WTC11 (cell line): ENCODE measurements at places on chromosomes 5 and 9. TPM values are rescaled to one million over a fixed set of nuclear protein-coding genes. Genes with fewer than 3 reads are reported as not detected.

DNA sequence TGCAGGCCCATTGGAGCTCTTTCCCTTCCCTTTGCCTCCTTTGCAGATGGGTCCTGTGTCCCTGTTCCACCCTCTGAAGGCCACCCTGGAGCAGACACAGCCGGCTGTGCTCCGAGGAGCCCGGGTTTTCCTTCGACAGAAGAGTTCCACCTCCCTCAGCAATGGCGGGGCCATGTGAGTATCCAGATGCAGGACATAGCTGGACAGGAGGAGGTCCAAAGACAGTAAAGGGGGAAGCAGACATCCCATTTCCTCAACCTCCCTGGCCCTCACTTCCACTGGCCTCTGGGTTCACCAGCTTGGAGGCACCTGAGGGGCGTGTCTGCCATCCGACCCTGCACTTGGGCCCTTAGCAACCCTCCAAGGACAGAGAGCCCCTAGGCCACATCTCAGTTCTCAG is 237.9 kb downstream of the CACNA1B start:
- no peak for DNase-seq
- peaks cover 17% of the 10 kb centered on the region for H3K27me3 ChIP-seq
- no peak overlapping the region for H3K4me3 ChIP-seq
- H3K27ac ChIP-seq: no peak overlapping the region

GRCh38 chr9:16320338-16320902 is 550.0 kb downstream of the BNC2 start:
- H3K27me3 ChIP-seq: no peaks in the 10 kb centered on the region; the same call in 1 of the 2 replicates
- H3K27ac ChIP-seq: no peak overlapping the region
- H3K36me3 ChIP-seq: no peaks in the 10 kb centered on the region
- no peaks in the 10 kb centered on the region for H3K4me1 ChIP-seq
- DNase-seq: no peak

GRCh38 chr5:61496860-61497259 is 164.8 kb downstream of the ZSWIM6 start:
- no peak for DNase-seq
- no peak overlapping the region for H3K4me3 ChIP-seq
- H3K4me1 ChIP-seq: peaks cover 9% of the 10 kb centered on the region

DNA sequence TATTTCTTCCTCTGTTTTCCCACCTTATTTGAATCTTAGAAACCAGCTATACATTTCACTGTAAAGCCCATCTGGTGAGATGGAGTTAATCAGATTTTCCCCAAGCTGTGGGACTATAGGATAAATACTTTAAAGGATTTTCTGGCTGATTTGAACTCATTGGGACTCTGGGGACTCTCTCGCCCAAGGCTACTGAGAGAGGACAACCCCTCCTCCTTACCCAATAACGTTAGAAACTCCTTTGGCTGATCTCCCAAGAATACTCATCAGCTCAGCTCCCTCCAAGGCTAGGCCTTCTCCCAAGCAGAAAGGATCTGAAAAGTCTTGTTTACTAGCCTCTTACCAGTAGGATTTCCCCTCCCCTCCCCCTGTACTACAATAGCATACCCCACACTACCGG is 1.5 kb upstream of the GLRA1 start:
- H3K4me3 ChIP-seq: no peak overlapping the region
- peaks cover 59% of the 10 kb centered on the region for H3K27me3 ChIP-seq
- peaks cover 4% of the 10 kb centered on the region for H3K36me3 ChIP-seq
- H3K27ac ChIP-seq: no peak overlapping the region
- H3K4me1 ChIP-seq: peaks cover 15% of the 10 kb centered on the region

GRCh38 chr5:53080271-53080670 is 29.3 kb downstream of the MOCS2 start:
- no peaks in the 10 kb centered on the region for H3K4me1 ChIP-seq
- H3K4me3 ChIP-seq: no peak overlapping the region
- no peak for DNase-seq
- peaks cover 5% of the 10 kb centered on the region; the same call in 1 of the 2 replicates for H3K36me3 ChIP-seq
- H3K27me3 ChIP-seq: no peaks in the 10 kb centered on the region
- H3K27ac ChIP-seq: no peak overlapping the region

- peaks cover 100% of the 10 kb centered on the region for H3K27me3 ChIP-seq
- peaks cover 76% of the 10 kb centered on the region for H3K4me1 ChIP-seq
- H3K4me3 ChIP-seq: peak overlapping the region; percentile 61
- H3K36me3 ChIP-seq: no peaks in the 10 kb centered on the region
- H3K27ac ChIP-seq: no peak overlapping the region
- DNase-seq: no peak
Measured at GRCh38 chr5:88689668-88690408, 193.1 kb downstream of the MEF2C start.

DNA sequence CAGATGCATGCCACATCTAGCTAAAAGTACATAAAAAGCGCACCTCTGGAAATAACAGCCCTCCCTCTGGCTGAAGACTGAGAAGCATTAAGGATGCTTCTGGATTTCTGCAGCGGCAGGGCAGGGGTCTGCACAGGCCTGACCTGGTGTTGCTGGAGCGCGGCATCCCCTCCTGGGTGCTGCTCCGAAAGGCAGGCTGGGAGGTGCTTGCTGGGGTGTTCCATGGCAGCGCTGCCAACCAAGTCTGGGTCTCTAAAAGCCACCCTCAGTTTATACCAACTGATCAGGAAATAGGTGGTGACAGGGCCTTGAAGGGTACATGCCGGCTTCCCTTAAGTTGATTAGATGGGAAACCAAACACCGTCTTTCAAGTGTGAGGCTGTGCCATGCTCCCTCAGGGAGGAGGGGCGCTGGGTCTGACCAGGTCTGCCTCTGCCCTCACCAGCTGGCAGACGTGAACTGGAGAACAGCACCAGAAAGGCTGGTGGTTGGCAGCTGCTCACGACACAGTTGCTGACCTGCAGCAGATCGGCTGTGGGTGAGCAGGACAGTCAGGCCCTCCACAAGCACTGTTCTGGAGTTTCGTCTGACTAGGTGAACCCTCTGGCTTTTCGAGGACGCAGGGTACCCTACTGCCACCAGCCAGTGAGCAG is 81.6 kb downstream of the DAP start:
- no peak overlapping the region for H3K4me3 ChIP-seq
- H3K27ac ChIP-seq: no peak overlapping the region
- H3K27me3 ChIP-seq: no peaks in the 10 kb centered on the region; the same call in 1 of the 2 replicates

GRCh38 chr9:35163413-35163812 is 1.6 kb downstream of the UNC13B start:
- no peak for DNase-seq
- no peaks in the 10 kb centered on the region for H3K36me3 ChIP-seq
- H3K4me1 ChIP-seq: peaks cover 42% of the 10 kb centered on the region
- no peaks in the 10 kb centered on the region for H3K27me3 ChIP-seq
- H3K4me3 ChIP-seq: peak overlapping the region; percentile 96

DNA sequence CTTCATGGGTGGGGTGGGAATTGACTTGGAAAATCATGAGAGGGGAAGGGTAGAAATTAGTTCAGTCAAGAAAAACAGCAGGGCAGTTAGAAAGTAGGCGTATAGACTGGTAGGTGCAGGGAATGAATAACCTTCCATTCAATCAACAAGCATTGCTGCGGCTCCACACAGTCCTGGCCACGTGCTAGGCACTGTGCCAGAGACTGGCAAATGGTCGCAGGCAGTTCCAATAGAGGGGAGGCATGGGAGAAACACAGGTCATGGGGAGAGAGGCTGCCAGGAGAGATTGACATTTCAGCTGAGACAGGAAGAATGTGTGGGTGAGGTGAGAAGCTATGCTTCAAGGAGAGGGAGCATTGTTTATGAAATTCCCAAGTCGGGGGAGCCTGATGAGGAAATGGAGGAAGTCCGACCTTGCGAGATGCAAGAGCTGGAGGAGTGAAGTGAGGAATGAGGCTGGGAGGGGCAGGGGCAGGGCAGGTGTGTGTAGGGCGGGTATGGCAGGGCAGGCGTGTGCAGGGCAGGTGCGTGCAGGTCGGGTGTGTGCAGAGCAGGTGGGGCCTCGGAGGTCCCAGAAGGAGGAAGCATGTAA is 54.4 kb upstream of the PPARGC1B start:
- no peaks in the 10 kb centered on the region for H3K36me3 ChIP-seq
- H3K4me3 ChIP-seq: no peak overlapping the region
- H3K27ac ChIP-seq: no peak overlapping the region
- H3K4me1 ChIP-seq: no peaks in the 10 kb centered on the region

DNA sequence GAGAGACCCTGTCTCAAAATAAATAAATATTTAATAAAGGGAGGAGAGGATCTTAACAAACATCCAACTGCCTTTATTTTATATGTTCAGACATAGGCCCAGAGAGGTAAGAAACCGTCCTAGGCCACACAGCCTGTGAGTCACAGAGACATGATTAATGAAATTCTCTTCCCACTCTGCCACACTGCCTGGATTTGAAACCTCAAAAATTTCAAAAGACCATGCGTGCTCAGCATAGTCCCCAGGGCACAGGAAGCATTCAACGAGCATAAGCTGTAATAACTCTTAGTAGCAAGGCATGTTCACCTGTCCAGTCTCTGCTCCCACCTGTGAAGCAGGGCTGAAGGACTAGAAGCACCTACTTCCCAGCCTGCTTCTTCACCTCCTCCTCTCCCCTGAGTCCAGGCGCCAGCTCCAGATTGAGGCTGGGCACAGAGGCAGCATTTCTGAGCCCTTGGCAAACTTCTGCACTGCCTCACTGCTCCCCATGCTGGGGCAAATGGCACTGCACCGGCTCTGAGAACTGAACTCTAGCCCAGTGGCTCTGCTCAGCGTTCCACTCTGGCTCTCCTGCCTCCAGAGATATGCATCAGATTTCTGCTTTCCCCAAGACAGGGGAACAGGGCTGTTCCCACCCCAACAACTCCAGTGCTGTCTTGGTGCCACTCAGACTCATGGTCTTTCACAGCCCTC is 1.1 kb downstream of the FAT2 start:
- H3K4me3 ChIP-seq: no peak overlapping the region
- H3K27me3 ChIP-seq: peaks cover 7% of the 10 kb centered on the region
- H3K27ac ChIP-seq: no peak overlapping the region
- H3K36me3 ChIP-seq: no peaks in the 10 kb centered on the region

DNA sequence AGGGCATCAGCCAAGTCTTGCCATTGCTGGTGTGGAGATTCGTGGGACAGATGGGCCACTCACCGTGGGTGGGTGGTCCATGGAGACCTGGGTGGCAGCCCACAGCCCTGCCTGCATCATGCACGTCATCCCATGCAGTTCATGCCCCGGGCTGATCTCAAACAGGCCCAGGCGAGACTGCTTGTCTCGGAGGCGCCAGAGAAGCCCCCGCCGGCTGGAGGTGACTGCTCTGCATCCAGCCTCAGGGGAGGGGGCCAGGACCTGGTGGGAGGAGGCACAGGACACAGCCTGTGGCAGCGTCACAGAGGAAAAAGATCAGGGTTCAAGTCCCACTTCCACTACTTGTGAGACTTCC is 975 bp downstream of the PIP5KL1 start:
- peaks cover 27% of the 10 kb centered on the region for H3K4me1 ChIP-seq
- DNase-seq: no peak
- peak overlapping the region; percentile 57; the same call in 1 of the 2 replicates for H3K27ac ChIP-seq
- H3K4me3 ChIP-seq: peak overlapping the region; percentile 65
- H3K36me3 ChIP-seq: no peaks in the 10 kb centered on the region; the same call in 1 of the 2 replicates

DNA sequence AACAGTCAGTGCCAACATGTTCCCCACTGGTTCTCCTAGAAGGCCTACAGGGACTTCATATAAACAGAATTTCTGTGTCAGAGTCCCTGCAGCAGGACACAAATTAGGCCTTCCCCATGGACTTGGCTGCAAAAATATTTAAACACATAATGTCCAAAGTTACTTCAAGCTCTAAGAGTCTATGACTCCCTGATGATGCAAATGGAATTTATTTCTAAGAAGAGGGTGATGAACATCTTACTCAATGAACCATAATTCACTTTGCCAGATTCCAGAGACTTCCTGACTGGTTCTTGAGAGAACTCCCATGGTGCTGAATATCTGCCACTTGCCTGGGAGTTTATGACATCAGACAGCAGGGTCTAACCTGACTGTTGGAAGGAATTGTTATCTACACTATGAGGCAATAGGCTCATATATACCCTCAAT is 32.7 kb upstream of the ADRA1B start:
- peaks cover 10% of the 10 kb centered on the region for H3K4me1 ChIP-seq
- no peaks in the 10 kb centered on the region for H3K36me3 ChIP-seq
- no peak overlapping the region for H3K4me3 ChIP-seq
- DNase-seq: no peak
- peaks cover 5% of the 10 kb centered on the region; the same call in 1 of the 2 replicates for H3K27me3 ChIP-seq

- DNase-seq: peak; percentile 59
- H3K36me3 ChIP-seq: peaks cover 4% of the 10 kb centered on the region; the same call in 1 of the 2 replicates
- H3K27ac ChIP-seq: peak overlapping the region; percentile 94
- peaks cover 58% of the 10 kb centered on the region for H3K4me1 ChIP-seq
Measured at GRCh38 chr5:83472508-83473345, 1.2 kb downstream of the VCAN start.

DNA sequence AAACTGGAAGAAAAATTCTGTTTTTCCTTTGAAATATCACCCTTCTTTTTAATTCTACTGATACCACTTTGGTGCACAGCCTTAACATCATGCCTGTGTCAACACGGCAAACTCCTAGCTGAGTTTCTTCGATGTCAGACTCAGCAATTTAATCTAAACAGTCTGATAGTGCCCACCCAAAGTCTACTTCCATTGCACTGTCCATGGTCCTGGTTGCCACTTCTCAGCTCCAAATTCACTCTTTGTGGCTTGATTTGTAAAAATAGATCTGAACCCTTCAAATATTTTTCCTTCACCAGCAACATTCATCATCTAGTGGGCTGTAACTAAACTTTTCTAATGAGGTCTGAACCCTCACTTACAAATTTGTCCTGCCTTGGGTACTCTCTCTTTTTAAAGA is 107.8 kb downstream of the NUDT12 start:
- peaks cover 11% of the 10 kb centered on the region for H3K4me1 ChIP-seq
- H3K27me3 ChIP-seq: no peaks in the 10 kb centered on the region; the same call in 1 of the 2 replicates
- no peak overlapping the region for H3K4me3 ChIP-seq

DNA sequence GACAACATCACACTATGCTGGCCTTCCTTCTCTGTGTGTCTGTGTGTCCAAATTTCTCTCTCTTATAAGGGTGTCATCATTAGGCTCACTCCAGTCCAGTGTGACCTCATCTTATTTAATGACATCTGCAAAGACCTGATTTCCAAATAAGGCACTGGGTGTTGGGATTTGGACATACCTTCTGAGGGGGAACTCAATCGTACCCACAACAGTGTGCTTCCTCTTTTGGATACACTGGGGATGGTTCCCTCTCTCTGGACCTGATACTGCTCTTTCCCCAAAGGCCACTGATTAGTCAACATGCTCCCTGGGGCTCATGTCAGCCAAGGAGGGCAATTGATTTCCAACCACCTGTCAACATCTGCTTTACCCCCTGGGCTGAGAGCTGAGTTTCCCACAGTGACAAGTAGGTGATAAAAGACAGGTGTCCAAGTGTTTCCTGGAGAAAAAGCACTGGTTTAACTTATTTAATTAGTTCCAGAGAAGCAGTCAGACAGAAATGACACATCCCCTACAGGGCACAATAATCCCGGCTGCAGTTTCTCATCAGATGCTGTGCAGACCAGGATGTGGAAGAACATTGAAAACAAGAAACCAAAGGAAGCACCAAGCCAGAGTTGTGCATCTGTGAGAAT is 17.8 kb upstream of the CEP72 start:
- no peaks in the 10 kb centered on the region for H3K36me3 ChIP-seq
- no peak for DNase-seq
- peaks cover 7% of the 10 kb centered on the region for H3K4me1 ChIP-seq
- H3K27me3 ChIP-seq: peaks cover 61% of the 10 kb centered on the region
- H3K27ac ChIP-seq: no peak overlapping the region

GRCh38 chr9:88106492-88106891 is 31.8 kb downstream of the SPATA31C2 start:
- peaks cover 6% of the 10 kb centered on the region for H3K4me1 ChIP-seq
- no peak overlapping the region for H3K27ac ChIP-seq
- peaks cover 4% of the 10 kb centered on the region; the same call in 1 of the 2 replicates for H3K36me3 ChIP-seq
- DNase-seq: peak; percentile 21

The SLCO6A1 gene
- 0.39 to 0.64 TPM (median 0.42 TPM) in 3 replicates for total RNA-seq

The DDX4 gene
- total RNA-seq: 0.23 to 0.32 TPM in 2 of 3 replicates, not detected in the other

The WDR38 gene
- not detected in 3 replicates for total RNA-seq

The ARID3C gene
- 0.14 to 0.23 TPM (median 0.15 TPM) in 3 replicates for total RNA-seq

The ASPN gene
- not detected in 3 replicates for total RNA-seq

The ADGRD2 gene
- 0.61 to 1.6 TPM (median 1.3 TPM) in 3 replicates for total RNA-seq

The DCAF12 gene
- 27.0 to 31.8 TPM (median 28.3 TPM) in 3 replicates for total RNA-seq

The SV2C gene
- total RNA-seq: 0.05 to 0.09 TPM (median 0.07 TPM) in 3 replicates

The TOR2A gene
- total RNA-seq: 14.4 to 19.4 TPM (median 16.6 TPM) in 3 replicates

The FOXD1 gene
- 7.0 to 10.3 TPM (median 7.9 TPM) in 3 replicates for total RNA-seq
